ENCODE measurements at places on chromosomes 2 and 18. TPM values are rescaled to one million over a fixed set of nuclear protein-coding genes. Genes with fewer than 3 reads are reported as not detected.
A peak's percentile ranks its signal among the peaks of the same experiment; 100 is the strongest.

Gene NOL4
- total RNA-seq: not detected

Gene CXCR4
- not detected for total RNA-seq

Gene AKAIN1
- not detected for total RNA-seq

DNA sequence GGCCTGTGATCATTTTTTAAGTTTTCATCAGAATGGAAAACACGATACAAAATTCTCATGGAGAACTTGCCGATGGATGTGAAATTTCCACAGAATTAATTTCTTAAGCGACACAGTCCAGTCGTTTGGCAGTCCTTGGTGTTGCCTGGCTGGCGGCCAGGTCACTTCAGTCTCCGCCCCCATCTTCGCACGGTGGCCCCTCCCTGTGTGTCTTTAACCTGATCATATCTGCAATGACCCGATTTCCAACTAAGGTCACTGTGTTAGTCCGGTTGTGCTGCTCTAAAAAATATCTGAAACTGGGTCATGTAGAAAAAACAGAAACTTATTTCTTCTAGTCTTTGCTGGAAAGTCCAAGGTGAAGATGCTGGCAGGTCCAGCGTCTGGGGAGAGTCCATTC is 44.5 kb upstream of the COPS8 start:
- DNase-seq: no peak

GRCh38 chr2:105856581-105856980 is 111.9 kb downstream of the NCK2 start:
- no peak for DNase-seq

DNA sequence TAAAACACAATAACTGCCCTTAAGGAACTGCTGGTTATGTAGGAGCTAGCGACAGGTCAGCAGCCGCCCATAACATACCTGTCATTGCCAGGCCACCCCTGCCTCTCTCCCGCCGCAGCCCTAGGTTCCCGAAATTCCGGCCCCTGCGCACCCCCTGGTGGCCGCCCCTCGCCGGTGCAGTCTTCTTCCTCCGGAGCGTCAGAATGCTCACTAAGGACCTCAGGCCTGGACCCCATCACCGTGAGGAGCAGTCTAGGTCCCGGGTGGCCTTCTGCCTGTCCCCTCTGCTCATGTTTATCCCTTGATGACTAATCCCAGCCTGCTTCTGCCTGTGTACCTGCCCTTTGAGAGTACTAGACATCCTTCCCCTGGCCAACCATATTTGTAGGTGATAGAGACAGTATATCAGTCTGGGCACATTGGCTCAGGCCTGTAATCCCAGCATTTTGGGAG is 115.7 kb upstream of the SLC1A4 start:
- DNase-seq: peak; percentile 35

- no peak for DNase-seq
Measured at GRCh38 chr2:174792309-174793025, 28.2 kb upstream of the CHRNA1 start.

DNA sequence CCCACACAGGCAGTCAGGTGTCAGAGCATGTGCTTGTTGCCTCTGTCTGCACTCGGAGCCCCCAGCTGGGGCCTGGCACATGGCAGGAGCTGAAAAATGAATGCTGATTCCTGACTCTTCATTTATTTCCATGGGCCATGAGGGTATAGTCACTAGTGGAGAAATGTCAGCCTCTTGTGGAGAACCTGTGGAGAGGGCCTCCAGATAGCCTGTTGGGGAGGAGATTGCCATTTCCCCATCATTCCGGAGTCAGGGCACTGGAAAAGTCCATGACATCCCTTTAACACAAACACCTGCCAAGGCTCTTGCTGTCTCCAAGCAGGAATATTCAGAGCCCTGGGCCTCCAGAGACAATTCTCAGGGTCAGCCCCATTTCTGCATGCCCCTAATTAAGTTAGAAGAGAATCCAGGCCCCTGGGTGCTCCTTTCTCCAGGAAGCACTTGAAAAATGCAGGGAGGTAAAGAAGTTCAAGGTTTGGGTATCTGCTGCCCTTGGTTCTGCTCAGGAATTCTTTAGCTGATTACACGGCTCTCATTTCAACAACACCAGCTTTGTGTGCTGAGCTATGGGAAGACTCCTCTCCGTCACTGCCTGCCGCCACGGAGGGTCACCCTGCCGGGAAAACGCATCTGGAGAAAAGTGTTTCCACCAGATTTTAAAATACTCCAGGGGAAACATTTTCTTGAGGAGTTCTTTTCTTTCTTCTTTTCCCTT is 311.3 kb downstream of the MYCN start:
- DNase-seq: no peak

DNA sequence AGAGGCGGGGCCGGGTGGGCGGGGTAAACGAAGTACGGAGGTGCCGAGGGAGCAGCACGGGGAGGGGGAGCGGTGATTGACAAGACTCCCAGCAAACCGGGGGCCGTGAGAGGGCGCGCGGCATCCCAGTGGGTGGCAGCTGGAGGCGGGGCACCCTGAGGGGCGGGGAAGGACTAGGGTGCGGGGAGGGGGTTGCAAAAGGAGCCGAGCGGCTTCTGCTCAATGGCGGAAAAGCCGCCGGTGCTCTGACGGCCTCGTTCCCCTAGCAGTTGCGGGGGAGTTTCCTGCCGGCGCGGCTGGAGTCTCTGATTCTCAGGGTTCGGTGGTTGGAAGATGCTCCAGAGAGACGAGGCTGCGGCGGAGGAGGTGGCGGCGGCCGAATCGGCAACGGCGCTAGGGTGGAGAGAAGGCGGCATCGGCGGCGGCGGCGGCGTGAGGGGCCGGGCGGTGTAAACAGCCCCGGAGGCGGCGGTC is at the start of gene PPM1B:
PPM1B (plus strand) TSS at position 195 of the 474 bp plus-strand sequence. CDS start 32,325 bp downstream, outside the sequence.
- DNase-seq: no peak

DNA sequence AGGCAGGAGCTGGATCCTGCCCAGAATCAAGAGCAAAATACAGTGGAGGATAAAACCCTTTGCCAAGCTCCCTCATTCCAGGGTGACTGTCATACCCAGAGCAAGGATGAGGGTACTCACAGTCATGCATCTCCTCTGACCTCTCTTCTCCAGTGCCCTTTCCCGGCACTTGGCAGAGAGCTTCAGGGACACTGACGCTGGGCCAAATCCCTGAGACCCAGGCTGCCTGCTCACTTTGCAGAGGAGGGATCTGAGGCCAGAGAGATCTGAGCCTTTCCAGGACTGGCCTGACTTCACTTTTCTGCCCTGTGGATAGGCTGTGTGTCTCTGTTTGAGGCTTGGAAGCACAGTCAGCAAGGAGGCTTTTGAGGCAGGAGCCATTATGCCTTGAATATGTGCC is 330.0 kb downstream of the CELF4 start:
- DNase-seq: no peak

GRCh38 chr2:120944575-120944974 is 208.9 kb downstream of the GLI2 start:
- DNase-seq: no peak

GRCh38 chr2:54546518-54546917 is 90.4 kb downstream of the SPTBN1 start:
- no peak for DNase-seq

- no peak for DNase-seq
Measured at GRCh38 chr2:27889774-27890145, 427 bp downstream of the RBKS start.

DNA sequence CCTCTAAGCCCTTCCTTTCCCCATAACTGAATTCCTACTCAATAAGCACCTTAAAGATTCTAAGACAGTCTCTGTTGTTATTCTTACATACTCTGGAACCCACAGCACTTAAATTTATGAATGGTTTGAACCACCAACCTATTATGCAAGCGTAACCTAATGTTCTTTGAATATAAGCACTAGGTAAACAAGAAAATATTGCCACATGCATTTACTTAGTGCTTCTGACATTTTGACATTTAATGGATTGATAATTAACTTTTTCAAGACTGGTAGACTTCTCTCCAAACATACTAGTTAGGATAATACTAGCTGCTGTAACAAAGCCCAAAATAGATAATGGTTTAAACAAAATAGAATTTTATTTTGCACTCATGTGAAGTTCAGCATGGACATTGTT is 164.8 kb downstream of the ARHGAP15 start:
- DNase-seq: no peak

- DNase-seq: peak; percentile 28
Measured at GRCh38 chr2:128187032-128187654, 96.1 kb downstream of the UGGT1 start.

- DNase-seq: no peak
Measured at GRCh38 chr2:119659601-119660342, 19.2 kb upstream of the TMEM177 start.

All from HFFc6 (cell line).